ENCODE measurements at places on chromosomes 7 and 10.
A peak's percentile ranks its signal among the peaks of the same experiment; 100 is the strongest.

DNA sequence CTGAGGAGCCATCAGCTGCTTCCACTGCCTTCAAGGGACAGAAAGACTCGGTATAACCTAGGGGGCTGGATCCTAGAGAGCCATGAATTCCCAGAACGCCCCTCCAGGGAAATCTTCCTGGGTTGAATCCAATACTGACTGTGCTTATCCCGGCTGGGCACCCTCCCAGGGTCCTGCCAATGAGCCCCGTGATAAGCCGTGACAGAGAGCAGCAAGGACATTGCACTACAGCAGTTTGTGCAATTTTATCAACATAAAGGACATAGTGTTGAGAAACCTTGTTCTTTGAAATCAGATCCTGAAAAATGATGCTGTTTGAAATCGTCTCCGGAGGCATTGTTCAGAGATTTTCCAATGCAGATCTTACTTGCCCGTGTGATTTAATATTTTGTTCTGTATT, 18.8 kb downstream of the AKR1B1 start:
- no peak for DNase-seq

GRCh38 chr7:142407939-142408570, 150.2 kb upstream of the PRSS58 start:
- DNase-seq = peak; percentile 30

DNA sequence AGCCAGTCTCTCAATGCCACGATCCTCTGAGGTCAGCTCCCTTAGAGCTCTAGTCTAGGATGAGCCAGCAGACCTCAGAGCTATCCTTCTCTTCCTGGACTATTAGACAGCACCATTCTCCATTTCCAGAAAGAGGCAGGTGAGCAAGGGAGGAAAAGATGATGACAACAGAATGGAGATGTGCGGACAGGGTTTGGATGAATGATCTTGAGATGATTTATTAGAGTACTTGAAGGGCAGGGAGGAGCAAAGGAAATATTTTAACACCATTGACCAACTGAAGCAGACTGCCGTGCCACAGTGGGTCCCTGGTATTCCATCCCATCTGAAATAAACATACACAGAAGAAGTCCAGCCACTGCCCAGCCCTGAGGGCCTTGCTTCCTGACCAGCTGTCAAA, 94.3 kb downstream of the CFAP58 start:
- DNase-seq = no peak

DNA sequence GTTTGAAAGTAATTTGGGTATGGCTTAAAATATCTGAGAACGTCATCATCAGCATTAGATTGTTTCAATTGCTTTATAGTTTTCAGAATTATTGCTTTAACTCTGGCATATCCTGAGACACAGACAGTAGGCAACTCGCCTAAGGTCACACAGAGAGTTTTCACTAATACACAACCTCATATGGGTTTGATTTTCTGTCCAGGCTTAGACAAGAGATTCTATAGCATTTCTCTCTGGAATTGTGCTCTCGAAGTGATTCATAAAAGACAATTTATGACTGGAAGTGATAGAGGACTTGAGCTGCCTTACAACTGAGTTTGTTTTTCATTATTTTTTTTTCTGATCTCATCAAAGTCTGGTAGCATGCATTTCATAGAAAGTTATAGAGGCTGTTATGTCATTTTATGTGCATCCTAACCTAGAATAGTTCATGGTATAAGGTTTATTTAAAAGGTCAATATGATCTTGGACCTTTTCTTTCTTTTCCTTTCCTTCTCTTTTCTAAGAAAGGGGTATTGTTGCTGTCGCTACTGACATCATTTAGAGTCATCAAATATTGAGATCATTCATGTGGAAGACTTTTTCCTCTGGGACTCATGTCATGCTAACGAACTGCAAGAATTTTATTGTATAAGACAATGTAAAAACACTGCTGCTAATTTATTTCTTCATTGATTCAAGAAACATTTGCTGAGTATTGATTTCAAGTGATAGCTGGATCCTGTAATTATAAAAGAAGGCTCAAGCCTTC, 278.2 kb downstream of the PLXDC2 start:
- no peak for DNase-seq

DNA sequence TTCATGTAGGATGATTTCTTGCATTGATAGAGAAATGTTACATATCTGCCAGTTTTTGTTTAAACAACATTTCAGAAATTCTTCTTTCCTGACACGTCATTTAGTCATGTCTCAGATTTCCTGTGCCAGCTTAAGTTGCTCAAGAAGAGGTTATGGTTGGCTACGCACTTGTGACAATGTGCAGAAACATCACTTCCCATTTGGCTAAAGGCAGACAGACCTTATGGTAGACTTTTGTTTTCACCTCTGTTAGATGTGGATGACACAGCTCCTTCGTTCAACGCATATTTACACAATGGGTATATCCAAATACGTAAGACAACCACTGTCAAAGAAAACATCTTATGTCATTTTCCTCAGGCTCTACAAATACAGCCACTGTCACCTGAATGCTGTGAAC, 125.8 kb downstream of the DOCK4 start:
- DNase-seq = peak; percentile 94

- DNase-seq = no peak
Measured at GRCh38 chr7:151755131-151755801, 121.6 kb downstream of the PRKAG2 start.

DNA sequence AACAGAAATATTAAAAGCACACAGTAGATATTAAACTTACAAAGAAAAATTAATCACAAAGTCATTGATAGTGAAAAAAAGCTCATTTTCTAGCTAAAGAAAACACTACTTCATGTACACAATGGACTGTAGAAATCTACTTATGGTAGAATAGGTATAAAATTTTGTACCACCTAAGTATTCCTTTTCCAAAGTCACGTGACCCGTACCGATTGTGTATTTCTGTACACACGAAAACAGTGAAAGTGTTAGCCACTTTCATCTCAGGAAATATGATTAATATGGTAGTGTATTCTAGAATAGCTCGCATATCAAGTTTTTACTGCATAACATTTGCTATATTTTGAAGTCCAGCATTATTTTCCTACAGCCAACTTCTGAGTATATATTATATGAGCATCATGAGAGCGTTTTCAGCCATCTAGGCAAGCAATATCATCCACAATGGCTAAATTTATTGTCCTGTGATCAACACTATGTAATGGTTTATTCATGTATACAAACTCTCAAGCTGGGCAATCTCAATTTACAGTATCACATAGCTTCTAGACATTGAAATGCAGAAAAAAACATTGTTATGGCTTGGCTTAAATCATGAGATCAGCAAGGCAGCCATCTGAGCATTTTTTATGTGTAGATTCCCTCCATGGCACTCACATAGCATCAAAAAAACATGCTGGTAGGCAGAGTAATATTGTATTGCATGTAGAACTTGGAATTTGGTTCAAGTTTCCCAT, 114.7 kb downstream of the CD36 start:
- DNase-seq = no peak

GRCh38 chr7:18419456-18419855, 76.1 kb upstream of the HDAC9 start:
- DNase-seq = no peak
